Retina (tissue), 1 donor: ENCODE measurements at places on chromosomes 1 and 21.

DNA sequence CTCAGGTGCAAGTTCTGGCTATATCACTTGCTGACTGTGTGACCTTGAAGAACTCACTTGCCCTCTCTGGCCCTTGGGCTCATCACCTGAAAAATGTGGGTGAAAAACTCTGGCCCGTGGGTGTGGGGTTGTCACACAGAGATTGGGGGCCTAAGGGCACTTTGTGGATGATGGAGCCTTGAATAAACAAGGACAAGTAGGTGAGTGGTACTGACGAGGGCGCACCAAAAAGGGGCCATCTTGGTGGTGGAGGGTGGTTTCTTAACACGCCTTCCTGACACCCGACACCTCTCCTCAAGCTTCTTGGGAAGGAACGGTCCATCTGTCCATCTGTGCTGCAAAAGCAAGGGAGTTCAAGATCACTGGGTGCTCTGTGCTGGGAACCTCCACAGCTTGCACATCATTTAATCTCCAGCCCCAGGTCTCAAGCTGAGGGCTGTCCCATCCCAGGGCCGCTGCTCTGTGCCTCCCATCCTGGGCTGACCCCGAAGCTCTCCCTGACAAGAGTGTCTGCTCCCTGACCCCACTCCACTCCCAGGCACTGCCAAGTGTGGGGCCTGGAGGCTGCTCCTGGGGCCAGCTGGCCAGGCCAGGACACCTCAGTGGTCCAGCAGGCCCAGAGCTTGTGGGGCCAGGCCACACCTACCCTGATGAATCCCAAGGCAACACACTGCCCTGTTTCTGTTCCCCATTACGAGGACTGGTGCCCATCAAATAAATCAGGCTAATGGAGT lies 97.3 kb downstream of the GLIS1 start:
- no peak for DNase-seq

DNA sequence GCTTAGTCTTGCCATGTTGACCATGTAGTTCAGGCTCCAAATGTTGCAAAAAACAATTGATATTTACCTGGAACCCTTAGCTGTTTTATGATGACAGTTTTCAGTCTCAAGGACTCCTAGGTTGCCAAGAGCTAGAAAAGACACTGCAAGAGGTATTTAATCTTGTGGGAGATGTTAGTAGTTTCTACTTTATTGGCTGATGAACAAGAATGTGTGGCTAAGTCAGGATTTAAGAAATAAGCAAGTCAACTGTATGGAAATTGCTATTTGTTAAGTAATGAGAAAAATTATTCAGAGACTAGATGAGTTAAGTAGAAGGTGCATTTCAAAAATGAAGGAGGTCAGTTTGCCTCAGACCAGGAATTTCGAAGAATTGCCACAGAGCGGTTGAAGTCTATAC lies 639.7 kb upstream of the USP24 start:
- DNase-seq: no peak

GRCh38 chr1:17027403-17027802 lies 15.7 kb upstream of the ATP13A2 start:
- no peak for DNase-seq

DNA sequence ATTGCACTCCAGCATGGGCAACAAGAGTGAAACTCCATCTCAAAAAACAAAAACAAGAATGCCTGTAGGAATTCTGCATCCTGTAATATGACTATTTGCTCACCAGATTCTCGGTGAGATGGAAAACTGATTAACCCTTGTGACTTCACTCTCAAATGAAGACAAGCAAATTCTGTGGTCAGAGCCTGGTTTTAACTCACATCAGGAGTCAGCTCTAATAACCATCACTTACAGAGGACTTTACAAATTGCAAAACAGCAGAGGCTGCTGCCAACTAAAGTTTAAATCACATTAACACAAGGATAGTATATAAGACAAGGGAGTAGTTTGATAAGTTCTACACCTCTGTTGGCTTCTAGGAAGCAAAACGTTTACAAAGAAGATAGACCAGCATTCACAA lies 35.7 kb upstream of the FAM163A start:
- DNase-seq: no peak

- no peak for DNase-seq
Observed at GRCh38 chr1:7479571-7479970, 291.5 kb upstream of the VAMP3 start.

DNA sequence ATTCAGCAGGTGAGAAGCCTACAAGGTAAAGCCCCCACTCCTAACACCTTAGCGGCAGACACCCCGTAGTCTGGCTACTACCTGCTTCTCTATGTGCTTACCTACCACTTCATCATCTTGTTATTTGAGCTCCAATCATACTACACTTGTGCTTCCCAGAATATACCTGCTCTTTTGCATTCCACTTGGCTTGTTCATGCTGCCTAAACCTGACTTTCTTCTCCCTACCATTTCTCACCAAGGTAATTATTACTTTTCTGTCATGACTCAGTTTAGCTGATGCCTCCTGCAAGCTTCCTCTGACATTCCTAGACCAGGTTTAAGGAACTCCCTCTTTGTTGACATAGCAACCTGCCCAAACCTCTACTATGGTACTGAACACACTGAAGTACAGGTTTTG lies 495.6 kb upstream of the C1orf87 start:
- DNase-seq: no peak
